ENCODE measurements at places on chromosomes 4 and X.

- DNase-seq, result no peak
These were observed 14.6 kb downstream of the MED14 start for GRCh38 chrX:40720792-40721191.

- no peak for DNase-seq
These were observed 842.1 kb upstream of the HTR2C start for GRCh38 chrX:113741744-113742143.

- no peak for DNase-seq
These were observed 66.9 kb upstream of the STIM2 start for GRCh38 chr4:26793735-26794134.

DNA sequence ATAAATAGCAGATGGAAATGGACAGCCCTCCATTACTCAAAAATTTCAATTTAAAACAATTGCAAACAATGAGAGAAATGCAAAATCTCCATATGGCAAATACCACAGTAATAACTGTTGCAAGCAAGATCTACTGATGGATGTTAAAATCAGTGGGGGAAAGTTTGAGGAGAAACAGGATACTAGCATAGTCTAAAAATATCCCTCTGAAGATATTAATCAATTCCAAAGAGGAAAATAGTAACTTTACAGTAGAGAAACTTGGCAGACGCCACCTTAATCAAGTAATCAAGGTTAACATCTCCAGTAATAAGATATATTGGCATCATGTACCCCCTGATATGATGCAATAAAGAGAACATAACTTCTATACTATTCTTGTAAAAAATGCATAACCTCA lies 344.8 kb downstream of the ZNF674 start:
- DNase-seq, result no peak

DNA sequence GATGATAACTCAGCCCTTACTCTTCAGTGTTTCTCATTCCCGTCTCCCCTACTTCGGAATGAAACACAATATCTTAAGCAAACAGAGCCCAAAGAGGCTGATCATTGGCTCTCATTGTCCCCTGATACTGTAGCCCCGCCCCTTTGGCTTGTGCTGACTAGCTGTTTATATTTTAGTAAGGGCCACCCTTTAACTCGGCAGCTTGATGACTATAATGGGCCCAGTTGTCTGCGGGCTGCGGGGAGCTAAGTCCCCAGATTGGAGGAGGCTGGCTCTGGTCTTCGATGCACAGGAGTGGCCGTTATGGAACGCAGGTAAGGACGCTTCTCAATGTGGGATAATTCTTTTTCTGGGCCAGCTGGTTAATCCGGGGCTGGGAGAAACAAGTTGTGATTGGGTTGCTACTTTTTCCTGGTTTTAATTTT lies at the start of gene TRIM2:
Gene TRIM2 (plus strand): TSS at position 197 of the 425 bp plus-strand sequence. CDS start 88 bp downstream, at position 285.
- DNase-seq, result peak; percentile 57

DNA sequence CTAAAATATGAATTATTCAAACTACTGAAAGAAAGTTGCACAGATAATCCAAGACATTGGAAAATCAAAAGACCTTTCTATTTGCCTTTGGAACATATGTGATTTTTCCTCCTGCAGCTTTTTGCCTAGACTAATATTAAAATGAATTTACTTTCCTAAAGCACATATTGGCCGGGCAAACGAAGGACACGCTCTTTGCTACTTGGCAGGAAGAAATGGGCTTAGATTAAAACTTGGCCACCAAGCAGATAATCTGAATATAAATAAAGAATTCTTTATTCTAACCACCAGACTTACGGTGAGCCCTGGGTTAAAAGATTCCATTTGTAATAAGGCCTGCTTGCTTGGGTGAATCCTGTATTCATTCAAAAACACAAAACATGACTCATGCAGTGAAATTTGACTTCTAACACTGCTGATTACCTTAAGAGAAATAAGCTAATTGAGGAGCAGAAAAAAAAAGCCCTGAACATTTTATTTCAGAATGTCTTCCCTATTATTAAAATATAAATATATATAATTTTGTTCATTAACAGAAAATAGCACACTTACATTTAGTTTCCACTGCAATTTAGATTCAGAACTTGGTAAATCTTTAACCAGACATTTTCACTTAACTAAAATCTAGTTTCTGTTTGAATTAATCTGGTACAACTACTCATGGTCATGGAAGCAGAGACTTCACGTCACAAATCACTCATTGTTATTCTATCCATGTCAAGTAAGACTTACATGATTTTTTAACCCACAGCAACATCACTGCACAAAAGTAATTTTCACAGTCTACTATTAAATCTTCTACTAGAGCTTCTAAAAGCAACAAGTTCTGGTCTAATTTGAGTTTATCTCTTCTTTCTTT lies 116.1 kb upstream of the PLAC1 start:
- no peak for DNase-seq

- no peak for DNase-seq
These were observed 160 bp downstream of the LCORL start for GRCh38 chr4:18021470-18021719.

DNA sequence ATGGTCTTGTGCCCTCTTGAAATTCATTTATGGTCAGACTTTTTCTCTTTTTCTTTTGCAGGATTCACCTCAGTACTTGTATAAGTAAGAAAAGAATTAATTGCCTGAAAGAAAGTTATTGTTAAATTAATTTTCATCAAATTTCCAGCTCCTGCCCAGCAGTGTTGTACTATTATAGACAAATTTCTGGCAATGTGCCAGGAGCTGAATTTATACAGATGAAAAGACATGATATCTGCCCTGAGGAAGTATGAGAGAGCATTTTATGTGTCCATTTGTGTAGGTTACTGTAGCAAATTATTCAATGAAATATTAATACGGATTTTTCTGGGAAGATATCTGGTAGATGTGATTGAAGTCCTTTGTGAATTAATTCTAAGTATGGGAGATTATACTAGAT lies 2371.5 kb upstream of the TENM3 start:
- DNase-seq, result no peak
